ENCODE measurements at places on chromosomes 6 and 20.

DNA sequence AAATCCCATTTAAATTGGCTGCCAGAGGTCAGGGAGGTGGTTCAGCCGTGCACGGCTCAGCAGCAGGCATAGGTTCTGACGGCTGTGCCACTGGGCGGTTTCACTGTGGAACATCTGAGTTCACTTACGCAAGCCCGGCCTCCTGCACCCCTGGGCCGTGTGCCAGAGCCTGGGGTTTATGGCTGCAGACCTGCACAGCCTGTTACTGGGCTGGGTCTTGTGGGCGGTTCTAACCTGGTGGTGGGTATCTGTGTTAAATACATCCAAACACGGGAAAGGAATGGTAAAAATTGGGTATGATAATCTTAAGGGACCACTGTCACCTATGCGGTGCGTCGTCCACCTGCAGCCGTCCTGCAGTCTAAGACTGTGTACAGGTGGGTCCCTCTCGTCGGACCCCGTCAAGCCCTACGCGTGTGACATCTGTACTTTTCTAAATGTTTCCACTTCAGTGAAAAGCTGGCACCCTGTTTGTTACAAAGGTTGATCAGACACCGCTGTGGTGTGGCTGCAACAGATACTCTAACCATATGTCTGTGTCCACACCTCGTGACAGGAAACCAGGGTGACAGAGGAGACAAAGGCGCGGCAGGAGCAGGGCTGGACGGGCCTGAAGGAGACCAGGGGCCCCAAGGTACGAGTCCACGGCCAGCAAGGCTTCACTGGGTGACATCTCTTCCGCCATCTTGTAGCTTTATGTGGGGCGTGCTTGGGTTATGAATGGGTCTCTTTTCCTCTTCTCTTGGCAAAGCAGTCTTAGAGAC is 21.5 kb downstream of the COL9A3 start:
- DNase-seq, result no peak

- no peak for DNase-seq
Observed at GRCh38 chr20:56522311-56522710, 2.2 kb upstream of the FAM209A start.

DNA sequence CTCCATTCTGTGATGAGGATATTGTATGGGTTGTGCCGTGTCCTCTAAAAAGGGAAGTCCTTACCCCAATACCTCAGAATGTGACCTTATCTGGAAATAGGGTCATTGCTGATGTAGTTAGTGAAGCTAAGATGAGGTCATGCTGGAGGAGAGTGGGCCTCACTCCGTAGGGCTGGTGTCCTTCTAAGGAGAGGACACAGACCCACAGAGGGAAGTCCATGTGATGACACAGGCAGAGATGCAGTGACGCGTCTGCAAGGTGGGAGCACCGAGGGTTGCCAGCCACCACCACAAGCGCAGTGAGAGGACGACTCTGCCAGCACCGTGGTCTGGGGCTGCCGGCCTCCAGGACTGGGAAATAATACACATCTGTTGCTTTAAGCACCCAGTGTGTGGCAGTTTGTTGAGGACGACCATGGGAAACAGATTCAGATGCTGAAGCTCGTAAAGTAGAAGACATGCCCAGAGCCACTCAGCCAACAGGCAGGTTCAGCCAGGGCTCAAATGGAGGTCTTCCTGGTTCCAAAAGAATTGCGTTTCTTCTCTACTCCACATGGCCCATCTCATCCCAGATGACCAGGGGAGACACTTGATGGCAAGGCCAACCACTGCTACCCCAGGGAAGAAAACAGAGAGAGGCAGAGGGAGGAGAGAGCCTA is 59.2 kb upstream of the DUSP22 start:
- DNase-seq, result no peak

DNA sequence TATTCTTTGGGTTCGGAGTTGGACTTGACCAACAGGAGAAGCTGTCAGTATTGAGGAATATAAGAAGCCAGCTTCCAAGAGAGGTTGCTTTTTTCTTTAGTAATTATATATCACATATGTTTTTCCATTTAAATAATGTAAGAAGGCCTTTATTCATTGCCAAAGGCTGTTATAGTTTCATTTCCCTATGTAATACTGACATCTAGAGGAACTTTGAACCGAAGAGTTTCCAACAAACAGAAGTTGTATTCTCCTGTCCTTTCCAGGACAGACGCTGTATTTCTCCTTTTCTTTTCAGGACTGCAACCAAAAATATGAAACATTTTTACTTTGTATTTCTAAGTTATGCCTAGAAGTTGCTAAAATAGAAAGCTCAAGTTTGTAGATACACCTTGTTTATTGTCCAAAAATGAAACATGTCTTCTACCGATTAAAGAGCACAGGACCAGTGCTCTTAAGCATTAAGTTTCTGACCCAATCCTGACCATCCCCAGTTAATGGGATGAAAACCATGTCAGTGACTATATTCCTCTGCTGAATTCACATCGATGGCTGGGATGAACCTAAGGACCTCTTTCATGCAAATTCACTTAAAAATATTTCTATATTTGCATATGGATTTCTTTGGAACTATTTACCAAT is 55.1 kb downstream of the MYLK4 start:
- DNase-seq, result no peak

DNA sequence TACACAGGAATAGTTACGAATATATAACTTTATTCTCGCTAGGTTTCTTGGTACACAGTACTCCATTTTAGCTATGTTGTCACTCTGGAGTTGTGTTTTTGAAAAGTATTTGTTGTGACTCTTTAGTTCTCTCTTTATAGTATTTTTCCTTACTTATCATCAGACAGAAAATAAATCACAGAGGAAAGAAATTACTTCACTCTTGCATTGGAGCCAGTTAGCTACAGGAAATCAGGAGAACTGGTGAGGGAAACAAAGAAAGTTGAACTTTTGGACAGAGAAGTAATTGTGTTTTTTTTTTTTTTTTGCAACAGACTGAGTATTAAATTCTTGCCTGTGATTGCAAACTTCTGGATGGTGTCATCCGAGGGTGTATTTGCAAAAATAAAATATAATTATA is 33.9 kb downstream of the DSE start:
- no peak for DNase-seq

DNA sequence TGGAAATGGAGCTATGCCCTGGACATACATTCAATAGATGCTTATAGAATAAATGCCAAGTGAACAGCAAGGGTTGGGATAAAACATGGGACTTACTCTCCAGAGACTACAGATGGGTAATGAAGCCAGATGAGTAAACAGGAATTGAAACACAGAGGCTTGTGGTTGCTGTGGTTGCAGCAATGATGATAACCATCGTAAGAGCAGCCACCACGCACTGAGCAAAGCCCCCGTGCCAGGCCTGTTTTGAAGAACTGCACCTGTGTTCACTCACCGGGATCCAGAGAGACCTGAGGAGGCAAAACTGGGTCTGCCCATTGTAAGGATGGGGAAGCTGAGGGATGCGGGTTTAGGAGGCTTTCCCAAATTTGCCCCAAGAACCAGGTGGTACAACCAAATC is 431.1 kb upstream of the CDH4 start:
- DNase-seq, result peak; percentile 39

DNA sequence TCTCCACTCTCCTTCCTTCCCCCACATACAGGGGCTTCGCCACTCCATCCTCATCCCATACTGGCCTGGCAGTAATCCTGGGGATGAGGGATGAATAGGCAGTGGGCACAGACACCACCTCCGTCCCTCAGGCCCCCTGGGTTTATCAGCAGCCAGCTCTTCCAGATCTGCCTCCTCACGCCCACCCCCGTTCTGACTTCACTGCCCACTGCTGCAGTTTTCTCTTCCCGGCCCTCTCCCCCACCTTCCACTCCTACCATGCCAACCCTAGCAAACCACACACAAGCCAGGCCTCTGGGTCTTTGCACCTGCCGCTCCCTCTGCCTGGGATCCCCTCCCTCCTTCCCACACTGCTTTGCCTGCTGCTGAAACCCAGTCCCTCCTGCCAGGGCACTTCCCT is 22.3 kb downstream of the PNPLA1 start:
- no peak for DNase-seq

DNA sequence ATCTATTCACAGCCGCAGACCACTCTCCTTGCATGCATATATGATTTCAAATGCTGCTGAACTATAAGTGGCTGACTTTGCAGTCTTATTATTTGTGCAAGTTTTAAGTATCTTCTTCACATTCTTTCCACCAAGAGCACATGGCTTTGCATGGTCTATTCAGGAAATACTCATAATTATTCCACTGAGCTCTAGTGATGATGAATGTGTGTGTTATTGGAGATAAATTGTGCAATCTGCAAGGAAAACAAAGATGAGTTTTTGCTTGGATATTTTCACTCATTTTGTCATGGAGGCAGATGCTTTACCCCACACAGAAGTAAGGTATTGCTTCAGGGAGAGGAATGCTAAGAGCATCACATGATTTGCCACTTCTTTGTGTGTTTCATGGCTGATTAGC is 764.6 kb downstream of the TBC1D32 start:
- DNase-seq, result no peak

- DNase-seq, result no peak
Observed at GRCh38 chr6:35977308-35977707, 47.1 kb downstream of the SLC26A8 start.

- no peak for DNase-seq
Observed at GRCh38 chr6:41200901-41201763, at the start of gene TREML2. TSS of gene TREML2 (minus strand) at chr6:41201149. CDS start at chr6:41201008, 141 bp downstream.

- DNase-seq, result no peak
Observed at GRCh38 chr6:1906609-1907008, 296.9 kb downstream of the FOXC1 start.

DNA sequence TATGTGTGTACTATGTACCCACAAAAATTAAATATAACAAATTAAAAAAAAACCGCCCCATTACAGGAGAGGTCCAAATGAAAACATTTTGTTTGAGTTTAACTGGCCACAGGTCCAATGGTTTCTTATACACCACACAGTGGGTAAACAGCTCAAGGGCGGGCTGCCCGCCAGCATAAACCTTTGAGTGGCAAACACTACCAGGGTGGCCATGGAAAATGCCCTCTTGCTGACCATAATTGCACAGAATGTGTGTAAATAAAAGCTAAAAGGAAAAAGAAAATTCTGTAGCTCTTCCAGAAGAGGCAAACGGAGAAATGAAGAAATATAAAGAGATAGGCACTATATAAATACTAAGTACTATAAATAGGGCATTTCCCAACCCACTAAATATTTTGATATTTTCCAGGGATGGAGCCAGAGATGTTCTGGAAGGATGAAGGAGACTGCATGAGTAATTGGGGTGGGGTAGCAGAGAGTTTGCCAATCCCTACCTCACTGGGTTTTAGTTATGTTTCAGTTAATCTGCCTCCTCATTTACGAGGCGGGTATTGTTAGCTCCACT is 1.1 kb upstream of the CDC5L start:
- DNase-seq, result no peak

DNA sequence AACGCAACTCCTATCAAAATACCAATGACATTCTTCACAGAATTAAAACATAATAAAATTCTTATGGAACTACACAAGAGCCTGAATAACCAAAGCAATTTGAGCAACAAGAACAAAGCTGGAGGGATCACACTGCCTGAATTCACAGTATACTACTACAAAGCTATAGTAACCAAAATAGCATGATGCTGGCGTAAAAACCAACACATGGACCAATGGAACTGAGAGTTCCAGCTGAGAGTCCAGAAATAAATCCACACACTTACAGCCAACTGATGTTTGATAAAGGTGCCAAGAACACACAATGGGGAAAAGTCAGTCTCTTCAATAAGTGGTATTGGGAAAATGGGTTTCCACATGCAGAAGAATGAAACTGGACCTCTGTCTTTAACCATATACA is 6.9 kb downstream of the MLIP start:
- no peak for DNase-seq

DNA sequence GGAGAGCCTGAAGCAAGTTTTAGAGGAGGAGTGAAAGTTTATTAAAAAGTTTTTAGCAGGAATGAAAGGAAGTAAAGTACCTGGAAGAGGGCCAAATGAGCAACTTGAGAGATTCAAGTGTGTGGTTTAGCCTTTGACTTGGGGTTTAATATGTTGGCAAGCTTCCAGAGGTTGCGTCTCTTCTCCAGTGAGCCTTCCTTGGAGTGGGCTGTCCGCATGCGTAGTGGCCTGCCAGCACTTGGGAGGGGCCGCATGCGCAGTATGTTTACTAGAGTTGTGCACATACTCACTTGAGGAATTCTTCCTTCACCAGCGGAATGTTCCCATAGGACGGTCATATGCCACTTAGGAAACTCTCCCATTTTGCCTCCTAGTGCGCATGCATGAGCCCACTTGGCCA is 235.2 kb downstream of the ALDH8A1 start:
- no peak for DNase-seq

- DNase-seq, result no peak
Observed at GRCh38 chr20:38523697-38524096, 51.1 kb downstream of the RALGAPB start.

GRCh38 chr6:14458669-14459266 is 341.2 kb downstream of the CD83 start:
- no peak for DNase-seq

- DNase-seq, result no peak
Observed at GRCh38 chr20:61797200-61797599, 268.5 kb downstream of the TAF4 start.

GRCh38 chr20:62308102-62308822 is 5.5 kb downstream of the ADRM1 start:
- DNase-seq, result no peak

GRCh38 chr6:141744971-141745370 is 387.8 kb upstream of the GJE1 start:
- DNase-seq, result no peak
